GM12865 (cell line): ENCODE measurements at places on chromosomes 4 and X.

DNA sequence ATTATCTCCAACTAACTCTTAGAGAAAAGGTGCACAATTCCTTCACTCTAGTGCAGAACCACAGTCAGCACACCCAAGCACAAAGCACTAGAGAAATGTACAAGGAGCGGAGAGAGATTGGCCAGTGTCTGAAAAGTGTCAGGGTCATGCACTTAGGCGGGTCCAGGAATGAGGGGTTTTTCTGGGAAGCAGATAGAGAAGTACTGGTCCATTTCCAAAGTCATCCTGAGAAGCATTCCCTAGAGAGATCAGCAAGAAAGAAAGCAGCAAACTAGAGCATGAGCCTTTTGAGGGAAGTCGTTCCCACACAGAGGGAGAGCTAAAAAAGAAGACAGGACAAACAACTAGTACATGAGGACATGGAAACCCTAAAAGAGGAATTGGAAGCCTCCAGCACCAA is 168.1 kb upstream of the MAP3K15 start:
- no peak for DNase-seq

DNA sequence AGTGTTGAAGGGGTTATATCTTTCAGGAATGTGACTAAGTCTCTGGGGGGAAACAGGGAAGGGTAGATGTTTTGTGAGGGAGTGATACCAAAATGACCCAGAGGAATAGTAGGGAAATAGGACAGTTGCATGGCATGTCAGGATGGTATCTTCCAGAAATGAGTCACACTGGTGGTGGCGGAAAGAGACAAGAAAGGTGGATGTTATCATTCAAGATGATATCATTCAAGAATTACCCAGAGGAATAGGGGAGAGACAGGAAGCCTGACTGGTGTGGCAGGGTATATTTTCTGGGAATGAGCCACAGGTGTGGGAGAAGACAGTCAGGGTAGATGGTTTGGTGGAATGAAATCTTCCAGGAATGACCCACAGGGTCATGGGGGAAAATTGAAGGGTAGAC is 61.1 kb downstream of the MAOA start:
- DNase-seq: no peak

DNA sequence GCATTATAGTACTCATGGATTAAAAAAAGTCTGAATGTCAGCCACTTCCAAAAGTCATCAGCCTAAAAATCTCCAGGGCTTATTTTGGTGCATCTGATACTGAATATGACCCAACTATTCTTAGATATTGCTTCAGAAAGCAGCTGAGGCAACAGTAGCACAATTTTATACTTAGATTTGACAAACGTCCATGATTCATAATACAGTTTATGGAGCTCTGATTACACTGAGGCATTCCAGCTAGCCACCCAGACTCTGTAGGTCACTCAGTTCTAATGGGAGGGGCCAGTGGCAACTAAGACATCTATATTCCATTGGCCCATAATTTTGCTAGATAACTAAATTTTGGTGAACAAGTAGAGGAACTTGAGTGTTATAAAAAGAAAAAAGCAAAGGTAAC is 10.3 kb downstream of the SPATA4 start:
- DNase-seq: no peak

GRCh38 chr4:76630741-76631140 is 195.7 kb downstream of the SHROOM3 start:
- DNase-seq: no peak

- no peak for DNase-seq
Observed at GRCh38 chr4:142129931-142130330, 493.5 kb downstream of the IL15 start.

GRCh38 chrX:84737471-84737871 is 235.2 kb upstream of the HDX start:
- no peak for DNase-seq

DNA sequence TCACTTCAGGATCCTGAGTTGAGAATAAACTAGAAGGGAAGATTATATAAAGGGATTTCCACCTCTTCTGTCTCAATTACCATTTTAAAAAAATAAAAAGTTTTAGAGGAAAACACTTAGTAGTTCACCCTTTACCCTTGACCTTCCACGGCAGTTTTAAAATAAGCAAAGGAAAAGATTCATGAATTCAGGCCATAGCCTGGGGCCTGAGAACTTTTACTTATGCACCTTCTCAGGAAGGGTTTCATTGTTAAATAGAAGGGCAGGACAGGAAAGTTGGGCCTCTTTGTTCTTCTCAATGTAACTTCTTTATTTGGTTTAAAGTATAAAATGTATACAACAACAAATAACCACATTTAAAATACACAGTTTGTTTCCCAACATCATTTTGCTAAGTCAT is 54.9 kb downstream of the PKD2 start:
- DNase-seq: no peak

DNA sequence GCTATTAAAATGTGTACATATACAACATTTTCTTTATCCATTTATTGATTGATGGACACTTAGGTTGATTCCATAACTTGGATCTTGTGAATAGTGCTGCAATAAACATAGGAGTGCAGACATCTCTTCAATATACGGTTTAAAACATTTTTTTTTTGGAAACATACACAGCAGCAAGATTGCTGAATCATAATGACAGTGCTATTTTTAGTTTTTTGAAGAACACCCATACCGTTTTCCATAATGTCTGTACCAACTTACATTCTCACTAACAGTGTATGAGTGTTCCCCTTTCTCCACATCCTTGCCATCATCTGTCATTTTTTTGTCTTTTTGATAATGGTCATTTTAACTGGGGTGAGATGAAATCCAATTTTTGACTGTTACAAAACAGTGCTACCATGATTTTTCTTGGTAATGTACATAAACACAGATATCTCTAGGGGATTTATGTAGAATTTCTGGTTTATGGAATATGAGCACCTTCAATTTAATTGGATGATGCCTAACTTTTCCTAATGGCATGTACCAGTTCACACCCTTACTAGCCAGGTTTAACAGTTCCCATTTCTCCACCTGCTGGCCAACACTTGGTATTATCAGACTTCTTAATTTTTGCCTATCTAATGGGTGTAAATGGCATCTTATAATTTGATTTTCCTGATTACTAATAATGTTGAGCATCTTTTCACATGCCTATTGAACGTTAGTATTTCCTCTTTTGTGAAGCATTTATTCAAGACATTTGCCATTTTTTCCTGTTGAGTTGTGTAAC is 21.0 kb upstream of the TMSB15B start:
- peak; percentile 42 for DNase-seq

DNA sequence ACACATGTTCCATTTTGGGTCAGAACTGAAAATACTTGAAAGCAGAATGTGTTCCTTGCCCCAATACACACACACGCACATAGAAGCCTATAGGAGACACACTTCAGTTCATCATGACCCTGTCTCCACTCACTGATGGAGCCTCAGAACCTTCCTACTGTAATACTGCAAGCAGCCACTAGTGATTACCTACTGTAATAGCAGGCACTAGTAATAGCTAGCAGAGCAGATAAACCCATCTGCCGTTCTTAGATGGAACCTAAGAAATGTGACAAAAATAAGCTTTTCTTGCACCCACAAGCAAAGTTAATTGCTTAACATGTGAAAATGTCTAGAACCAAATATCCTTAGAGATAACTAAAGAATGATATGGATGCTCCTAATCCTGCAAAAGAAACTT is 13.6 kb downstream of the AMTN start:
- peak; percentile 15 for DNase-seq

GRCh38 chr4:55397126-55397436 is 1.3 kb downstream of the TMEM165 start:
- peak; percentile 12 for DNase-seq

GRCh38 chr4:174794543-174795094 is 34.4 kb downstream of the GLRA3 start:
- no peak for DNase-seq

GRCh38 chr4:55469979-55470378 is 74.2 kb downstream of the TMEM165 start:
- DNase-seq: no peak

- DNase-seq: no peak
Observed at GRCh38 chrX:136636121-136636520, 11.8 kb upstream of the CD40LG start.

- no peak for DNase-seq
Observed at GRCh38 chr4:147157860-147158701, 212.4 kb upstream of the TTC29 start.

DNA sequence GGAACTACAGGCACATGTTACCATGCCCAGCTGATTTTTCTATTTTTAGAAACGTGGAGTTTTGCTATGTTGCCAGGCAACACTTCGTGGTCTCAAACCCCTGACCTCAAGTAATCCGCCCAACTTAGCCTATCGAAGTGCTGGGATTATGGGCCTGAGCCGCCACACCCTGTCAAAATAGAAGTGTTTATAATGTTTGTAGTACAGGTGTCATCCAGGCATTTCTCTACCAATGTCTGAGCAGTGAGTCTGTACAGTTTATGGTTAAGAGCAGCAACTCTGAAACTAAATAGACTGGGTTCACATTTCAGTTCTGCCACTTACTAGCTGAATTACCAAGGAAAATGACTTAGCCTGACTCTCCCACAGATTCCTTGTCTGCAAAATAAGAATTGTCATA is 460.4 kb upstream of the GALNT7 start:
- DNase-seq: no peak

DNA sequence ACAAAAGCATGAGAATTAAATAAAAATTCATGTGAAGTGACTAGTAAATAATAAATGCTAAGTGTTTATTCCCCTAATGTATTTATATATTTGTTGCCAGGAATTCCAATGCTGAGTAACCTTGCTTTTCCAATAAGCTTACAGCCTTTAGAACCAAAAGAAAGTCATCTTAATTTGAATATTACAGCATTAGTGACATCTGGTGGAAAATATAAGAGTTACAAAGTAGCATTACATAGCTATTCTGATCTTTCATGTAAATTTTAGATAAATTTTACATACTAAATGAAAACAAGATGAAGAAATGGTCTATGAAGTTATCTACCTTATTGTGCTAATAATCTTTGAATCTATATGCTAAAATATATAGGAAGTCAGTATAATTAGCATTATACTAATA is 10.4 kb downstream of the MAD2L1 start:
- DNase-seq: no peak

GRCh38 chr4:5993876-5994811 is 24.1 kb downstream of the C4orf50 start:
- no peak for DNase-seq

GRCh38 chr4:29047341-29048041 is 1672.7 kb upstream of the PCDH7 start:
- no peak for DNase-seq

DNA sequence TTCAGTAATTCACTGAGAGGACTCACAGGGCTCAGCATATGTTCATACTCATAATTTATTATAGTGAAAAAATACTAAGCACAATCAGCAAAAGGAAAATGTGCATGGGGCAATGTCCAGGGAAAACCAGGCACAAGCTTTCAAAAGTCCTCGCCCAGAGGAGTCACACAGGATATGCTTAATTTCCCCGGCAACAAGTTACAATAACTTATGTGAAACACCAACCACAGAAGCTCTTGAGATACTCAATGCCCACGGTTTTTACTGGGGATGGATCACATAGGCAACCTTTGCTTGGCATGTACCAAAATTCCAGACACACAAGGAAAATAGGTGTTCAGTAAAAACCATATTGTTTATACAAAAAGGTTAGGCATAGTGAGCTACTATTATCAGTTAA is 38.5 kb upstream of the STPG2 start:
- no peak for DNase-seq

- no peak for DNase-seq
Observed at GRCh38 chr4:137541876-137542646, 9.8 kb upstream of the PCDH18 start.

DNA sequence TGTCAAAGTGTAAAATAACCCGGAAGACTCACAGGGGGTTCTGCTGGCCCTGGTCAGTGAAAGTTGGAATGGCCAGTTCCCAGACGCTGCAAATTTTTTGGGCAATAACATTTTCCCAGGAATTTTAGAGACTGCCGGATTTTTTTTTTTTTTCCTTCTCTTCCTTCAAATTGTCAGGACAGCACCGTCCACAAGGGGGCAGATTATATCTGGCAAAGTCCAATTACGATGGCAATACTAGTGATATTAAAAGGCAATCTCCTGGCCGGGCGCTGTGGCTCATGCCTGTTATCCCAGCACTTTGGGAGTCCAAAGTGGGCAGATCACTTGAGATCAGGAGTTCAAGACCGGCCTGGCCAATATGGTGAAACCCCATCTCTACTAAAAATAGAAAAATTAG is 20.5 kb downstream of the SLC25A5 start:
- peak; percentile 39 for DNase-seq

GRCh38 chr4:158285429-158286216 is 75.3 kb downstream of the TMEM144 start:
- DNase-seq: no peak

GRCh38 chr4:337143-337931 is at the start of gene ZNF141:
Gene ZNF141, plus strand, starts transcription at chr4:337814. Its CDS starts 170 bp downstream, at chr4:337984.
- peak; percentile 99 for DNase-seq

DNA sequence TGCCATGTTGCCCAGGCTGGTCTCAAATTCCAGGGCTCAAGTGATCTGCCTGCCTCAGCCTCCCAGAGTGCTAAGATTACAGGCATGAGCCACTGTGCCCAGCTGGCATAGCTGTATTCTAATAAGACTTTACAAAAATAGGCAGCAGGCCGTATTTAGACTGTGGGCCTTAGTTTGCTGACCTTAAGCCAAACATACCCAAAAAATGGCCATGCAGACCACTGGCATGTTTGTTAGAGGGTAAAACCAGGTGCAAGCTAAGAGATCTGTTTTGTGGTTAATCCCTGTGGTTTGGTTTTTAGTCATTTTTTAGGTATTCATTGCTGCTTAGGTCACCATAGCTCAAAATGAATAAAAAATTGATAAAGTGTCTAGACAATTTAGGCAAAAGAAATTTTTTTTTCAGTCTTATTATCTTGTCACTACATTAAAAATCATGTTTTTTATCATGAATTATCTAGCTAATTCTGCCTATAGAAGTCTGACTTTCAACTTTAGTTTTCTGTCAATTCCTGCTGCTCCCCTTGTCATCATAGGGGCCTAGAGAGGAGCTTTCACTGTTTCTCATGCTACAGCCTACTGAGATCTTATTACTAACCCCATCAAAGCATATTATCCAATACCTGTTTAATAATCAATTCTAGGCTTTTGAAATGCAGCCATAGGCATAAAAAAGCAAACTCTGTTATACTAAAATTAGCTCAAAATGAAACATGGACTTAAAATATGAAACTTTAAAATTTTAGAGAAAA is 7.5 kb upstream of the SPINK2 start:
- peak; percentile 37 for DNase-seq

DNA sequence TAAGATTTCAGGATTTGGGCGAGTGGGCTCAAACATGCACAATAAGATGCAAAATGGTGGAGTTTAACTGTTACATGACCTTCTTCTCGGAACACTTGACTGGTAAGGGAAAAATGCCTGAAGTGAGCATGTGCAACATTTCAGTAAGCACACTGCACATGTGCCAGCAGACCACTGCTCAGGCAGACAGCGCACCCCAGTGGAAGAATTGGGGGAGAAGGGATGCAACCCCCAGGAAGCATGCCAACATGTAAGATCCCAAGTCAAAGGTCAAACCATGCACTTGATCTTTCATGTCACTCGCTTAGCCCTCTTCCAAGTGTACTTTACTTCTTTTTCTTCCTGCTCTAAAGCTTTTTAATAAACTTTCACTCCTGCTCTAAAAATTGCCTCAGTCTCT is 256.3 kb downstream of the CENPC start:
- DNase-seq: peak; percentile 45
